DMS153 (cell line): ENCODE measurements at places on chromosomes 4 and X.

- no peak for DNase-seq
These were observed 31.5 kb upstream of the DIPK2B start for GRCh38 chrX:45232139-45232538.

- DNase-seq = no peak
These were observed 164.0 kb downstream of the PRKX start for GRCh38 chrX:3549411-3549911.

DNA sequence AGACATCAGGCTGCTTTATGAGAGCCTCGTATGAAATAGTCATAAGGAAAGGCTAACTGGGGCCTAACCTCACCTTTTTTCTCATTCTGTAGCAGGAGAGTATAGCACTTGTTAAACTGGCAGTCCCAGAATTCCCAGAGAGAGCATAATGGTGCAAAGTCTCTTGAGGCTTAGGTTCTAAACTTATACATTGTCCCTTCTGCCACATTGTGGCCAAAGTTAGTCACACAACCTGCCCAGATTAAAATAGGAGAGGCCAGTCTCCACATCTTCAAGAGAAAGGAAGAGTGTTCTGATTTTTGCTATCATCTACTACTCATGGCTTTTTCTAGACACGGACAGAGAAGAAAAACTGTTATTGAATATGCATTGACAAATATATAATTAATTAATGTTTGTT lies 1588.9 kb upstream of the PCDH7 start:
- no peak for DNase-seq

GRCh38 chr4:11021333-11021732 lies 336.8 kb upstream of the CLNK start:
- DNase-seq = no peak

DNA sequence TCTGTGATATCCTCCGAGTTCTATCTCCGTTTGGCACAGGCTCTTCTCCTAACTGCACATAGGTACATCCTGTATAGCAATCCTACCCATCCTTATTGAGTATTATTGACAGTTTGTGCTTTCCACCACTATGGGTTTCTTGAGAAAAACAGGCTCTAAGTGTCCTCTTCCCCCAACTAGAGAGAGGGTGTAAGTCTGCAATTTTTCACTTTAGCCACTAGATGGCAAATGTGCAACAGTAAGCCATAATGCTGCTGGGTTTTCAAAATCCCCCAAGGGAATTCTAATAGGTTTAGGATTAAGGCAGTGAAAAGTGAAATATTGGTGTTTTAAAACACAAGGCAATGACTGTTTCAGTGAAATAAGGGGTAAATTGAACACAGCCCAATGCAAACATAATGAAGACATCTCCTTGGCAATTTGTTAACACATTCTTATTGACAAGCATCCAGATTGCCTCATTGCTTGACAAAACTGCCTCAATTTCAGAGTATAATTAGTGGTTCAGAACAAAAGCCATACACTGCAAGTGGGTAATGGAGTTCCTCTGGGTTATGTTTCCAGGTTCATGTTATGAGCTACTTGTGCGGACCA lies 239.0 kb upstream of the HTR2C start:
- DNase-seq = no peak

- no peak for DNase-seq
These were observed 23.9 kb downstream of the ARHGAP36 start for GRCh38 chrX:131081772-131082740.

- no peak for DNase-seq
These were observed 152.1 kb downstream of the PALLD start for GRCh38 chr4:168648929-168649328.
